Left hindlimb (tissue), 1 donor: ENCODE measurements at places on chromosomes 3 and 15.

DNA sequence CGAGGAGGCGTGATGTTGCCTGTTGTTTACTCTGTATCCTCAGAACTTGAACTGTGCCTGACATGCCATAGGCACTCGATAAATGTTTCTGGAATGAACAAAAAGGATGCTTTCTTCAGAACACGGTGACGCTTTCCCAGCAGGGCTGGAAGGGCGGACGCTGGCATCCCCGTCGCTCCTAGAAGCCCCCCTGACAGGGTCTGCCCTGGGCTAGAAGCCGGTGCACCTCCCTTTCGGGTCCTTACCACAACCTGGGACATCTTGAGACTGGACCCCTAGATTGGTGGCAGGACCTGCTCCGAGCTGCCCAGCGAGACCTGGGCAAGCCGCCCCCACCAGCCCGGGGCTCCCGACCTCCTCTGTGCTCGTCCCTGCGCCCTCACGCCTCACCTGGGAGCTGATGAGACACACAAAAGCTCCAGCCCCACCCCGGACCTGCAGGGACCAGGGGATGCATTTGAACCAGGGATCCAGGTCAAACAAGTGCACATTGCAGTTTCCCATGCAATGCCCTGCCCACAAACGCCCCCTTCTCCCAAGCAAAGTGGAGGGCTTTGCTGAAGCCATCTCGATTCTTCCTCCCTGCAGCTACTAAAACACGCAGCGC, 131.2 kb upstream of the MEF2A start:
- no peak for DNase-seq

GRCh38 chr3:71532639-71533395, 50.7 kb downstream of the FOXP1 start:
- no peak for DNase-seq

- no peak for DNase-seq
Measured at GRCh38 chr3:128203169-128203568, 49.9 kb downstream of the EEFSEC start.

DNA sequence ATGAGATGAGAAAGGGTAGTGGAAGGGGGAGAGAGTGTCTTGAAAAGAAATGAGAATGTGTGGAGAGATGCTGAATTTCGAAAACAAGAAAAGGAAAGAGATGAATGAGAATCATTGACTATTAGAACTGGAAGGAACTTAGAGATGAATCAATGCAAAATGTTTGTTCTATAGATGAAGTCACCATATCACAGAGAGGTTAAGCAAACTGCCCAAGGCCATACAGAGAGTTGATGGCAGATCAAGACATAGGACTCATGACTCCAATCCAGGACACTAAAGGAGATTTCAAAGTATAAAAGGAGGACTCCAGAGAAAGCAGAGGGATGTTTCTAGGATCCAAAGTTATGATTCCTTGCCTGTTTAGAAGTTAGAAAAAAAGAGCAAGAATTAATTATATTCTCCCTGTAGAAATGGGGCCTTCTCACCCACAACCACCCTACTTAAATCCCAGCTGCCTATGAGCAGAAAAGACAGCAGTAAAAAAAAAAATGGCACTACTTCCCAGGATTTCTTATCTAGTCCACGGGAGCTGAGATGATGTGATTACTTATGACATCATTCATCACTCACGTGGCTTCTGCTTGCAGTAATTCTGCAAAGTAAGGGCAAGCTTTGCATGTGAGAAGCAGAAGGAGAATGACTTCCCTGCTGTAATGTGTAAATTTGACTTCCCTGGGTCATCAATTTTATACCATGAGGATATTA, 210.8 kb upstream of the MRPL3 start:
- no peak for DNase-seq

- no peak for DNase-seq
Measured at GRCh38 chr3:30770387-30770786, 124.1 kb downstream of the GADL1 start.

GRCh38 chr3:146375219-146375618, 94.1 kb downstream of the PLSCR2 start:
- DNase-seq: no peak

- DNase-seq: no peak
Measured at GRCh38 chr3:126256251-126256650, 75.9 kb upstream of the ALDH1L1 start.

DNA sequence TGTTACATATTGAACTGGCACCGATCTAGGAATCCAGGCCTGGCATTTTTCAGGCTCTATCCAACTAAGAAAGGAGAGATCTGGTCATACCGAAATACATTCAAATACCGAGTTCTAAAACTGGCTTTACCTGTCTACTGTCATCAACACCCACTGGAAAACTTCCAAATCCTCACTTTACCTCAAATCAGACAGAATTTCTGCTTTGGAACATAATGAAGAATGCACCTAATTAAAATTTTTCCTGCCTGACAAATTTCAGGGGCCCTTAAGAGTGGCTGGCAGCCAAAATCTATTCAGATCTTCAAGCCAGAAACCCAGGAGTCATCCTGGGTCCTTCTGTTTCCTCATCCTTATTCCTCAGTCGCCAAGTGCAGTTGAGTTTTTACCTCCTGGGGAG, 198.6 kb upstream of the FEZF2 start:
- DNase-seq: no peak

- no peak for DNase-seq
Measured at GRCh38 chr3:60388731-60389130, 862.5 kb downstream of the FHIT start.

DNA sequence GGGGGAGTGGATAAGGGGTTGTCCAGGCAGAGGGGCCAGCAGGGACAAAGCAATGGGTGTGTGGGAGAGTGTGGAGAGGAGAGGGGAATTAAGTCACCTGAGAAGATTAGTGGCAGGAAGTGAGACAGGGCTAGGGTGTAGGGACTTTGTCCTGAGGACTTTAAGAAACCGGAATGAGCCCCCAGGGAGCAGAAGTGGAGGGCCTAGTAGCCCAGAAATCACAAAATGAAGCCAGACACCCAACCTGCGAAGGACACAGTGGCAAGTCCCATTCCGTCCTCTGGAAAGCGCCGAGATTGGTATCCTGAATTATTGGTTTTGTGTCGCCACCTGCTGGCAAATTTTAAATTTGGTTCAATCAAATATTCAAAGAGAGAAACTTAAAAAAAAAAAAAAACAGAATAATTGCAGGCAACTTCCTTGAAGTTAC, 78.0 kb upstream of the SLC25A36 start:
- DNase-seq: peak; percentile 31

GRCh38 chr3:55296791-55297190, 190.3 kb downstream of the WNT5A start:
- no peak for DNase-seq

GRCh38 chr3:31529421-31529820, 3.3 kb upstream of the STT3B start:
- no peak for DNase-seq

GRCh38 chr15:81314378-81314777, 9.6 kb downstream of the STARD5 start:
- DNase-seq: no peak
